ENCODE measurements at places on chromosomes 1 and 21.

DNA sequence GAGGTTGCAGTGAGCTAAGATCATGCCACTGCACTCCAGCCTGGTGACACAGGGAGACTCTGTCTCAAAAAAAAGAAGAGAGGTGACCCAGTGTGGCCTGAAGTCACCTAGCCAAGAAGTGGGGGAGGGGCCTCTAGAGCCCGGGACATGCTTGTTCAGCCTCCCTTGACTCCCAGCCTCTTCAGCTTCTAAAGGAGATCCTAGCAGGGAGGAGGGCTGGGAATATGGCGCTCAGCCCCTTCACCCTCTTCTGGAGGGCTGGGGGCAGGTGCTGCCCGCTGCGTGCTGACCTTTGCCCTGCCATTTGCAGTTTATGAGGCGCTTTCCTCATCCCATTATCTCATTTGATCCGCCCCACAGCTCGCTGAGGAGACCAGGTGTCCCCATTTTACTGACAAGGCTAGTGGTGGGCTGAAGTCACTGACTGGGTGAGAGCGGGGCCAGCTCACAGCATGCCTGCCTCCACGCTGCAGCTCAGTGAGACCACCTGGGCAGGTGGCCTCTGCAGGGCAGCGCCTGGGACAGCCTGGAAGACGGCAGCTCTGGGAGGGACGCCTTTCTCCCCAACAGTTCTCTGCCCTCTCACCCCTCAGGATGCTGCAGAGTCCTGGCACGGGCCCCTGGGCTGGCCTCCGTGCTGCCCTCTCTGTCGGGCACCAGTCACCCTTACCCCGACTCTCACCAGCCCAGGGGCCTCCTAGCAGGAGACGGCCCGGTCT lies 7.5 kb downstream of the ELF3 start:
- H3K27ac ChIP-seq = no peak overlapping the region
- no peak overlapping the region for H3K4me3 ChIP-seq
- H3K36me3 ChIP-seq = no peaks in the 10 kb centered on the region
- no peak for DNase-seq
- peaks cover 11% of the 10 kb centered on the region for H3K27me3 ChIP-seq

DNA sequence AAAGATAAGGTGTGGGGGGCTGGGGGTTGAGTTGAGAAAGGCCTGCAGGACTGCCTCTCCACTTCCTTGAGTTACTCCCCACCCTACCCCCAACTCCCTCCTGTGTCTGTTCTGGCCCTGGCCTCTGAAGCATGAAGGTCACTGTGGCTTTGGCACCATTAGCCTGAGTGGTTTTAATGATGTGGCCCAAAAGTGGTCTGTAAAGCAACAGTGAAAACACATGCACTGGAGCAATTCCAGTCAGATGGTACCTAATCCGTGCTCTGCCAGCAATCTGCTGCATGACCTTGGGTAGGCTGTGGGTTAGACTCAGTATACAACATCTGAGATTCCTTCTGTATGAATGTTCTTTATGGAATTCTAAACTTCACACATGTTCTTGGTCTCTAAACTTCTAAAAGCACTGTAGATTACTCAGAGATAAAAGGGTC lies 86.5 kb upstream of the ATP1A1 start:
- DNase-seq = no peak
- peaks cover 8% of the 10 kb centered on the region for H3K27me3 ChIP-seq
- H3K36me3 ChIP-seq = no peaks in the 10 kb centered on the region
- H3K27ac ChIP-seq = no peak overlapping the region
- no peaks in the 10 kb centered on the region for H3K4me1 ChIP-seq
- H3K4me3 ChIP-seq = no peak overlapping the region

DNA sequence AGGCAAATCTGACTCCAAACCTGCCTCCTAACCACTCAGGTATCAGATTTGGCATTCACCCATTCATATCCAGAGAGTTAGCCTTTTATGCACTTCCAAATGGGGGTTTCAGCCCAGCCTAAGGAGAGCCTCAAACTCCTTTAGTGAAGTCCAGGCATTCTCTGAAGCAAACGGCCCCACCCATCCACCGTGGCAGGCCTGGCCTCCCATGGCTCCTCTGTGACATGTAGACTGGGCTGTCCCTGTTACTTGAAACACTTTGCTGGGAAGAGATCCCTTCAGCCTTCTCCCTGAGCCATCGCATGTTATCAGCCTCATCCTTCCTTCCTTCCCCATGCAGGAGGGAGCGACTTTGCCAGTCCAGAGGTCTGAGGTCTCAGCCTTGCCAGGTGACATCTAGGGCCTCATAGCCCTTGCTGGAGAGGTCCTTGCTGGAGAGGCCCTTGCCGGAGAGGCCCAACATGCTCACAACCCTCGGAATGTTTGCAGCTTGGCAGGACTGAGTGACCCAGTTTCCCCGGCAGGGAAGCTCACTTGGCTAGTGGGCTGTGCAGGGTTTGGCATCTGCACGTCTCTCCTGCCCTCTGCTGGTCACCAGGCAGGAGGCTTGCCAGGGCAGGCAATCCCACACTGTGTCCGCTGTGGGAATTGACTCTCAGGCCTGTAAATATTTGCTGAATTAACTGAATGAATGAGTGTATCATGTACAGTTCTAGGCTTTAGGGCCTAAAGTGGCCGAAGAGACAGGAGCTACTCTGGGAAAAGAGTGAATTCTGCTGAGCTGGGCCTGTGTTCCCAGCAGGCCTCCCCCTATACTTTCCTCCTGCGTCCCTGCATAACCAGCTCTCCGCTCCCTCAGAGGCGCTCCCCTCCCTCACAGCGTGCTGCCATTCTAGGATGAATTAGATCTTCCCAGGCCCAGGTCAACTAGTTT lies 26.7 kb upstream of the RBM15 start:
- no peaks in the 10 kb centered on the region for H3K27me3 ChIP-seq
- H3K27ac ChIP-seq = no peak overlapping the region
- H3K4me3 ChIP-seq = no peak overlapping the region
- peak; percentile 68 for DNase-seq
- H3K4me1 ChIP-seq = no peaks in the 10 kb centered on the region

- H3K4me1 ChIP-seq = peaks cover 7% of the 10 kb centered on the region
- no peak overlapping the region for H3K27ac ChIP-seq
- no peaks in the 10 kb centered on the region for H3K27me3 ChIP-seq
- DNase-seq = no peak
- peaks cover 3% of the 10 kb centered on the region for H3K36me3 ChIP-seq
- no peak overlapping the region for H3K4me3 ChIP-seq
These were observed 523.2 kb upstream of the B3GALT2 start for GRCh38 chr1:193709607-193710006.

DNA sequence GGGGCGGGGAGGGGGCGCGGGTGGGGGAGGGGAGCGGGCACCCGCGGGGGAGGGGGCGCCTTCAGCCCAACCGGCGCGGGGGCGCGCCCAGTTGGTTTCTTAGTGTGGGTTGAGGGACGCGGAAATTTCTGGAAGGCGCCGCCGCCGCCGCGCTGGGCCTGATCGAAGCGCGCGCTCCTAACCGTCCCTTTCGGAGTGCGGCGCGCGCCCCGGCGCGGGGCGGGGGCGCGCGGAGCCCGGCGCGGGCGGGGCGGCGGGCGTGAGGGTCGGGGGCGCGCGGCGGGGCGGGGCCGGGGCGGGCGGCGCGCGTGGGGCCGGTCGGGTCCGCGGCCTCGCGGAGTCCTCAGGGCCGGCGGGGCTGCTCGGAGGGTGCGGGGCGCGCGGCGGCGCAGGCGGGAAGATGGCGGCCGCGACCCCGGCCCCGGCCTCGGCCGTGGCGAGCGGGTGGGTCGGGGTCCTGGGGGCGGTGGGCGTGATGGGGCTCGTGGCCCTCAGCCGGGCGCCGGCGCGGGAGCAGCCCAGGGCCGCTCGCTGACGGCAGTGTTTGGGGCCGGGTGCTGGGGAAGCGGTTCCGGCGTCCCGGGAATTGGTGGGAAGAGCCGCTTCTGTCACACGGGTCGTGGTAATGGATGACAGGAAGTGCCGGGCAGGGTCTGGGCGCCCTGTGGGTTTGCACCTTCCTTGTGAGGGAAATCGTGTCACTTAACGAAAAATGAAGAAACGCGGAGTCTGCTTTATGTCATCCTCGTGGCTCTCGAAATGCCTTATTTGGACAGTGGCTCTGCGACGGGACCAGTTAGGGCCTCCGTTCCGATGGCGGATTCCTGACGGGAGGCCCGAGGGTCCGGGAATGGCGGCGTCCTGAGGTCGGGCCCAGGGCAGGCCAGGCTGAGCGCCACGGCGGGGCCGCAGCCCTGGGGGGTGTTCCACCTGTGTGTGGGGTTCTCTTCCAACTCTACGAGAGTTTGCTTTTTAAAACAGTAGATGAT lies 764 bp downstream of the PKNOX1 start:
- DNase-seq = peak; percentile 59
- H3K27me3 ChIP-seq = no peaks in the 10 kb centered on the region
- H3K4me3 ChIP-seq = peak overlapping the region; percentile 86
- peaks cover 35% of the 10 kb centered on the region for H3K4me1 ChIP-seq
- peaks cover 24% of the 10 kb centered on the region for H3K36me3 ChIP-seq

DNA sequence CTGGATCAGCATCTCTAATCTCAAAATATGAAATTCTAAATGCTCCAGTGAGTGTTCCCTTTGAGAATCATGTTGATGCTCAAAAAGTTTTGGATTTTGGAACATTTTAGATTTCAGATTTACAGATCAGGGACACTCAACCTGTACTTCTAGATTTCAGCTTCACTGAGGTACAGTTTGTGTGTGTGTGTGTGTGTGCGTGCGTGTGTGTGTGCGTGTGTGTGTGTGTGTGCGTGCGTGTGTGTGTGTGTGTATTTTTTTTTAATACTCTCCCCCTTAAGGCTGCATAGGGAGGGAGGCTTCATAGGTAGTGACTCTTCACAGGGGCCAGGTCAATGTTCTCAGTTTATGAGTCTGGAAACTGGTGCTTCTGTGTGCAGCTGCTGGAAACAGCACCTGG lies 77.5 kb downstream of the BRINP2 start:
- H3K27me3 ChIP-seq = no peaks in the 10 kb centered on the region
- no peaks in the 10 kb centered on the region for H3K4me1 ChIP-seq
- no peak overlapping the region for H3K4me3 ChIP-seq
- no peak for DNase-seq
- no peaks in the 10 kb centered on the region for H3K36me3 ChIP-seq

DNA sequence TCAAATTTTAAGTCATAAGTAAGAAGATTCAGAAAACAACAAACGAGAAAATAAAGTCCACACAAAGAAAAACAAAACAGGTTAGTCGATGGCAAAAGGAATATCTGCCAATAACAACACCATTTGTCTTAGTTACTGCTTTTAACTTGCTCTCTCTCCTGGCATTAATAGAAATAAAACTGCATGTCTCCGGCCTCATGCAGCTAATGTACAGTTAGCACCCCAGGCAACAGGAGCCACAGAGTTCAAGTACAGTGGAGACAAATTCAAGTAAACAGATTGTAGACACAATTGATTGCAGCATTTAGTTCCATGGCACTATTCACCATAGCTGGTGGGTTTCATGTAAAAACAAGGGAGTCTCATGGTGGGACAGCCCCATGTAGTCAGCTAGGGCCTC lies 33.5 kb downstream of the SUSD4 start:
- H3K4me3 ChIP-seq = no peak overlapping the region
- no peaks in the 10 kb centered on the region for H3K4me1 ChIP-seq
- H3K27ac ChIP-seq = no peak overlapping the region
- H3K27me3 ChIP-seq = peaks cover 9% of the 10 kb centered on the region

- peaks cover 44% of the 10 kb centered on the region for H3K4me1 ChIP-seq
- no peak overlapping the region for H3K4me3 ChIP-seq
- DNase-seq = peak; percentile 59
- H3K36me3 ChIP-seq = no peaks in the 10 kb centered on the region
- H3K27ac ChIP-seq = peak overlapping the region; percentile 75
These were observed 39.8 kb upstream of the CLIC4 start for GRCh38 chr1:24705260-24706073.

DNA sequence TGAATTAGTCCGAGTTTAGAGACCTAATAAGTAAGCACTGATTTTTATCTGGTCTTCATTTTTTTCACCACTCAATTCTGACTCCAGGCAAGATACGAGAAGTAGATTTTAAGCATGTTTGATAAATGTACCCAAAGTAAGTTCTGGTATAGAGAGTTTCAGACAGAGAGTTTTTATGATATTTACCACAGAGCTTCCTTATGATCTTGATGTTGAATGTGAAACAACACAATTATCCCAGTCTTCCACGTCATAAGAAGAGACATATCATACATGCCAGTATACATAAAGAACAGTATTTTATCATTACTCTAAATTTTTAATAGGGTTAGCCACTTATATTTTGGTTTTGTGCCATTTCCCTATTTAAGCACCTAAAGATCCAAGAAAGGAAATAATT lies 7.8 kb upstream of the NCMAP start:
- H3K27me3 ChIP-seq = peaks cover 4% of the 10 kb centered on the region
- no peak overlapping the region for H3K27ac ChIP-seq
- peaks cover 16% of the 10 kb centered on the region for H3K4me1 ChIP-seq
- DNase-seq = no peak
- H3K36me3 ChIP-seq = no peaks in the 10 kb centered on the region
- no peak overlapping the region for H3K4me3 ChIP-seq

GRCh38 chr1:150534002-150534401 lies 15.2 kb upstream of the ADAMTSL4 start:
- no peaks in the 10 kb centered on the region for H3K27me3 ChIP-seq
- no peak overlapping the region for H3K4me3 ChIP-seq
- no peak for DNase-seq
- H3K27ac ChIP-seq = no peak overlapping the region

- no peak overlapping the region for H3K27ac ChIP-seq
- H3K4me3 ChIP-seq = no peak overlapping the region
- peaks cover 12% of the 10 kb centered on the region for H3K36me3 ChIP-seq
- no peak for DNase-seq
- H3K27me3 ChIP-seq = peaks cover 12% of the 10 kb centered on the region
These were observed 17.9 kb upstream of the DYRK1A start for GRCh38 chr21:37348664-37349063.

DNA sequence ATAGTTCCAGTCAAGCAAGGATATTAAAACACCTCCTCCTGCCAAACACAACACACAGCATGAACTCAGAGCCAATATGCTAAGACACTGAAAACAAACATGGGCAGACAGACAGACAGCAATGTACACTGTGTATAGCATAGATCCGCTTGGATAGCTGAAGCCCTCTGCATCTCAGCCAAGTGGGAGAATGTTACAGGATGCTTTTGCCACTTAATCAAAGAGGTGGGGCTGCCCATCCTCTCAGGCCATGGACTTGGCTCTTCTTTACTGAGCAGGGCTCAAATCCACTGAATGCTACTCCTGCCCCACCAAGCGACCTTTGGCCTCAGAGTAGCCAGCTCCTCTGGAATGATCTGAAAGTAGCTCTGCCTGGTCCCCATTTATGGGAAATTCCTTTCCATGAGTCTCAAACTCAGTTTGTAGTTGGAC lies 64.7 kb upstream of the NGF start:
- no peaks in the 10 kb centered on the region for H3K36me3 ChIP-seq
- peaks cover 2% of the 10 kb centered on the region for H3K27me3 ChIP-seq
- H3K27ac ChIP-seq = no peak overlapping the region
- H3K4me1 ChIP-seq = no peaks in the 10 kb centered on the region
- no peak overlapping the region for H3K4me3 ChIP-seq

DNA sequence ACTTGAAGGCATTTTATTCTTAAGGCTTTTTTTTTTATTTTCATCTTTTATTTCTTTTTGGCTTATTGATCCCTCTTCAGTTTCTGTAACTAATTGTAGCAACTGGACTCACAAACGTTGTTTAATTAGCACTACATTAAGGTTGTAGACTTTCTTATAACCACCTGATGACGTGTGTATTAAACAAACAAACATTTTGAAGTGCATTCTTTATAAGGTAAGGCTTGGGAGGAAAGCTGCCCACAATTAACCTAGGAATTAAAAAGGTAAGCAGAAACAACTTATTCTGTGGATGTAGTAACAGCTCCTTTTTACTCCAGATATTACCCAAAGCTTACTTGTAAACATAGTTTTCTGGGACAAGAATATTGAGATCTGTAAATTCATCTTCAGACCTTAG lies 55.0 kb downstream of the CAMSAP2 start:
- H3K36me3 ChIP-seq = no peaks in the 10 kb centered on the region
- no peaks in the 10 kb centered on the region for H3K27me3 ChIP-seq
- no peak overlapping the region for H3K27ac ChIP-seq
- DNase-seq = no peak
- no peaks in the 10 kb centered on the region for H3K4me1 ChIP-seq
- no peak overlapping the region for H3K4me3 ChIP-seq
